Activated CD4-positive, CD25-positive, alpha-beta regulatory T cell treated with anti-CD3 and anti-CD28 coated beads, Interleukin-2, amount 50 U/mL, for 24 hours (primary cell): ENCODE measurements at places on chromosomes 2 and 18.
A peak's percentile ranks its signal among the peaks of the same experiment; 100 is the strongest.

GRCh38 chr2:86807468-86808275 is 17.0 kb upstream of the CD8A start:
- peak; percentile 39 for ATAC-seq

DNA sequence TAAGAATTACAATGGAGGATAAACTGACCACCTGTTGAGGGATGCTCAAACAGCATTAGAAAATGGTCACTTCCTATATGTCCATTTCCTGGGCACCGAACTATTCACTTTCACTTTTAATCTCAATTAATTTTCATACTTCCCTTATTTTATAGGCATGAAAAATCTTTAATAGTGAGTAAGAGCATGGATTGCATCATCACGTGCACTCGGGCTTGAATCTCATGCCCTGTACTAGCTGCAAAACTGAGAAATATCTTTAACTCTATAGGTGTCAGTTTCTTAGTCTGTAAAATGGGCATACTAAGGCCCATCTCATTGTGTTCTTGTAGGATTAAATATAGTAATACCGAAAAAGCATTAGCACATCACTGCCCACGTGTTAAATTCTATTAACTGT is 183.9 kb upstream of the FIGN start:
- no peak for ATAC-seq

GRCh38 chr2:65070172-65070830 is 14.1 kb downstream of the CEP68 start:
- no peak for ATAC-seq

DNA sequence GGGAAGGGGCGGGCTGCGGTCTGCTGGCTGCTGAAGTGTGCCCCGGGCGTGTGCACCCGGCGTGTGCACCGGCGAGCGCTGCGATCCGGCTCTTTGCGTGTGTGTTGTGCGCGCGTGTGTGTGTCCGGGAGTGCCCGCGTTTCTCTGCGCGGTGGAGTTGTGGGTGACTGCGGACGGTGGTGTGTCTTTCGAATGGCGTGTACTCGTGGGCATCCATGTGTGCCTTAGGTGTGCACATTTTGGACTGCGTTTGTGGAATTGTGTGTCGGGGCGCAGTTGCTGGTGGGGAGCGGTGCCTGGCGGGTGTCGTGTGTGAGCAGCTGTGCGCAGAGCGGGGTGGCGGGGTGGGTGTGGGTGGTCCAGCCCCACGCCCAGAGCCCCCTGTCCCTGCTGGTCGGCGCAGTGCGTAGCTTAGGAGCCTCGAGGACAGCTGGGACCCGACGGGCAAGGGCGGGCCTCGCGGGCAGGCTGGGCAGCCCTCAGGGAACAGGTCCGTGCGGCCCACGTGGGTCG is 533 bp downstream of the HPCAL1 start:
- peak; percentile 12 for ATAC-seq

GRCh38 chr18:58691256-58691655 is 20.0 kb downstream of the MALT1 start:
- ATAC-seq: no peak

GRCh38 chr2:49616800-49617199 is 462.5 kb upstream of the FSHR start:
- ATAC-seq: no peak

DNA sequence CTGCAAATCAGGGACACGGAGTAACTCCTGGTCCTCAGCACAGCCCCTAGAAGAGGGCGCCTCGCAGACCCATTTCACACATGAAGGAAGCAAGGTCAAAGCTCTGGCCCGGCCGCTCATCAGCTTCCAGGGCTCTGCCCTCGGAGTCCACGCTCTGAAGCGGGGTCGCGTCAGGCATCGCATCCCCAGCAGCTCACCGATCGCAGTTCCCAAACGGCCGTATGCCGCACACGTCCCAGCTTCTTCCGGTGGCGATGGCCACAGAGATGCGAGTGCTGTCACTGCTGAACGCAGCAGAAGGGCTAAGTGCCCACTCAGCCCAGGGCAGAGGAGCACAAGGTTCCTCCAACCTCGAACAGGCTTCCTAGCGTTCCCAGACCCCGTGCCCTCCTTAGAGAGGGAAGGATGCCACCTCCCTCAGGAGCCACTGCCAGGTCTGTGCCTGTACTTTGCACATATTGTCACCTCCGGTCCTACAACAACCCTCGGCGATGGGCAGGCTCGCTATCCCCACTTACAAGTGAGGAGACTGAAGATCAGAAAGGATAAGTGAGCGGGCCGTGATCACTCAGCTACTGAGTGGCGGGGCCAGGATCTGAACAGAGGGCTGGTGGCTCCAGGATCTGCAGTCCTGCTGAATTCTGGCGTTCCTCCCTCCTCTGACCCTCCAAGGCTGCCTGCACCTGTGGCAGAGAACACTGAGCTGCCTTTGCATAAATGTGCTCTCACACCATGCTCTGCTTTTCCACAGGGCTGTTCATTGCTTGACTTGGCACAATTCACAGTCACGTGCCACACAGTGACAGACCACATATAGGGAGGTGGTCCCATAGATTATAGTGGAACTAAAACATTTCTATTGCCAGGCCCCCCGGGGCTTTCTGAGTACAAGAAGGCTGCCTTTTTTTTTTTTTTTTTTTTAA is 71.4 kb downstream of the COPS8 start:
- ATAC-seq: no peak

- no peak for ATAC-seq
Observed at GRCh38 chr2:225112362-225113126, 70.3 kb upstream of the DOCK10 start.
